ENCODE measurements at places on chromosomes 5 and 9.
A peak's percentile ranks its signal among the peaks of the same experiment; 100 is the strongest.

GRCh38 chr9:6986141-6986815, 228.5 kb downstream of the KDM4C start:
- DNase-seq = no peak

- DNase-seq = peak; percentile 95
Measured at GRCh38 chr5:180803181-180804128, 849 bp upstream of the MGAT1 start.

- no peak for DNase-seq
Measured at GRCh38 chr9:135156525-135157510, 69.3 kb downstream of the OLFM1 start.

GRCh38 chr5:126046846-126047571, 376.2 kb upstream of the GRAMD2B start:
- DNase-seq = no peak

DNA sequence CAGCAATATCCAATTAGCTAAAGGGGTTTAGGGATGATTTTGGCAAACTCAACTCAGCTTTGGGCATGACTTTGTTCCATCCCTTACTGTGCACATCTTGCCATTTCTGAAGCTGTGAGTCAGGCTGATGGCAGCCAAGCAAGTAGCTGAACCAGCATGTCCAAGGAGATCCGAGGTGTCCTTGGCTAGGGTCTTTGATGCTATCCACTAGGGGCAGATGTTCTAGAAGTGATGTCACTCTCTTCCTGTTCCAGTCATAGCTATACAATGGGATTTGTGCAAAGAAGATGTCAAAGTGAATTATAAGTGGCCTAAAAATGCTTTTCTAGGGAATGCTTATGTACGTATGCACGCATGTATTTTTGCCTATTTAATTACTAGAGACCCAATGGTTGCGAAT, 160.8 kb upstream of the PAPPA start:
- no peak for DNase-seq

GRCh38 chr5:56412601-56413379, 179.7 kb upstream of the ANKRD55 start:
- DNase-seq = peak; percentile 22

GRCh38 chr5:154273028-154273617, 82.6 kb downstream of the GALNT10 start:
- DNase-seq = peak; percentile 51

DNA sequence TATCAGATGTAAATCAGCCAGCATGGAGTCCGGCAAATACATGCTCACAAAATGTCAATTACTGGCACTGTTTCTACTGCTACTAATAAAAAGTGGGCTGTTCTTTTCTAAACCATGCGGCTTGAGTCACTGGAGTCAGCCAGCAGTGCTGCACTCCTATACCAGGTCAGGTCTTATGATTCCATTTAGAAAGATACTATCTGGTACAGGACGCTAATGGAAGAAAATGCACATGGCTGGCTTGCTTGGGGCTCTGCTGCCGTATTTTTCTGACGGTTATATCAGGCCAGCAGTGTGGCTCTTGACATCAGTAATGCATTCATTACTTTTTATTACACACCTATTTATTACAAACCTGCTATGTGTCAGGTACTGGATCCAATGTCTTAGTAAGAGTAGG, 74.3 kb downstream of the NDFIP1 start:
- DNase-seq = no peak

GRCh38 chr9:135018306-135018915, 69.1 kb upstream of the OLFM1 start:
- no peak for DNase-seq
